ENCODE measurements at places on chromosomes 3 and 15.

DNA sequence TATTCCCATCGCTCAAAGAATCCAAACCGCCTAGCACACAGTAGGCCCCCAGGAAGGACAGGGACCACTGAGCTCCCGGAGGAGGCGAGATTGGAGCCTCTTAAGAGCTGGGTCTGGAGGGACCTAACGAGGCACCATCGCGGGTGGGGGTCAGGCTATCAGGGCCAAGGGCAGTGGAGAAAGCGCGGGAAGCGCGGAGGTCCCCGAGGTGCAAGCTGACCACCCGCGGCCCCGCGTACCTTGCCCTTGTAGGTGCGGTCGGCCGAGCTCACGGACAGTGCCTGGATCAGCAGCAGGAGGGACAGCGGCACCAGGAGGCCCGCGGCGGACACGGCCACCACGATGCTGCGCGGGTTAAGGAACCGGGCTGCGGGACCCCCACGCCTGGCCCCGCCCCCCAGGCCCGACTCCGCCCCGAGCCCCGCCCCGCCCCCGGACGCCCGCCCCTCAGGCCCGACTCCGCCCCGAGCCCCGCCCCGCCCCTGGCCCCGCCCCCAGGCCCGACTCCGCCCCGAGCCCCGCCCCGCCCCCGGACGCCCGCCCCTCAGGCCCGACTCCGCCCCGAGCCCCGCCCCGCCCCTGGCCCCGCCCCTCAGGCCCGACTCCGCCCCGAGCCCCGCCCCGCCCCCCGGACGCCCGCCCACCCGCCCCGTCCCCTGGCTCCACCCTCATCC, 3.9 kb downstream of the ZDHHC19 start:
- DNase-seq, result no peak

- no peak for DNase-seq
Measured at GRCh38 chr3:119652306-119653033, 7.9 kb downstream of the POPDC2 start.

DNA sequence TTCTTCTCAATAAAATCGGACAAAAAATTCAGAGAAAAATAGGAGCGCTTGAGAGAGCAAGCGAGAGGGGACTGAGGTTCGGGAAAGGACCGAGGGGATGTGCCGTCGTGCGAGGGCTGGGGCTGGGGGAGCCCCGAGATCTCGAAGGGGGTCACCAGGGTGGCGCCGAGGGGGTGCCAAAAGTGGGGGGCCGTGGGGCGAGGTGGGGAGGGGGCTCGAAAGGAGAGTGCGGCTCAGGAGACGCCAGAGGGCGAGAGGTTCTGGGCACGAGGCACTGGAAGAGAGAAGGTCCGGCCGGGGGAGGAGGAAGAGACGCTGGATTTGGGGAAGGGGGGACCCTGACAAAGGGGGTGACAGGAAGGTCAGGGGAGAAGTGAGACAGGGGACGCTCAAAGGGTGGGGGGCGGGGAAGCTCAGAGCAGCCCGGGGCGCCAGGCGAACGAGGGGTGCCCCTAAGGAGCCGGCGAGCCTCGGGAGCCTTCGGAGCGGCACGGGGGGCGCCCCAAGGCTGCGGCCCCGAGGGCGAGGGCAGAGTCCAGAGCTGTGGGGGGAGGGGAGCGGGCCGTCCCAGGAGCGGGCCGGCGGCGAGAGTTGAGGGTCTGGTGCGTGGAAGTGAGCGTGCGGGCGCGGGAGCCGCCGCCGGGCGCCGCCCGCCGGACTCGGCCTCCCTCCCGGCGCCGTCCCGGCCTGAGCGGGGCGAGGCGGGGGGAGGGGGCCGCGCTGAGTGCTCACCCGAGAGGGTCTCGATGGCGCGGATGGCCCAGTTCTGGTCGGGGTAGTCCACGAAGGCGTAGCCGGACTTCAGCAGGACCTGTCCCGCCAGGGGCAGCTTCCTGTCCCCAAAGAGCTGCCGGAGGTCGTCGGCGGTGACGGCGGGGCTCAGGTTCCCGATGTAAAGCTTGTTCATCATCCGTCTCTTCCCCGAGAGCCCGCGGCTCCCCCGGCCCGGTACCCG, 514 bp downstream of the IGF2BP2 start:
- DNase-seq, result no peak

- no peak for DNase-seq
Measured at GRCh38 chr15:39265261-39265660, 315.6 kb upstream of the THBS1 start.

DNA sequence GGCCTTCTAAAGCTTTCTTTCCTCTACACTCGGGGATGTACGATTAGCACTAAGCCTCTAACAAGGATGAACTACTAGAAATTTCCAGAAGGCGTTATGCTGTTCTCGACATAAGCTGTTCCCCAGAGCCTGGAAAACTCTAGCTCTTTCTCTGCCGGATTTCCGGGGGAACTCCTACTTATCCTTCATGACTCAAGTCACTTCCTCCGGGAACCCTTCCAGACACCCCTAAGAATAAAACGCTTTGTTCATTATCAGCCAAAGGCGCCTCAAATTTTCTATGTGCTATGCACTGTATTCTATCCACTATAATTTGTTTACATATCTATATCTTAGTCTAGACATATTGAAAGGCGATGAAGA, 455 bp upstream of the SNAP23 start:
- no peak for DNase-seq

GRCh38 chr15:92751528-92751927, 96.0 kb upstream of the FAM174B start:
- DNase-seq, result no peak

DNA sequence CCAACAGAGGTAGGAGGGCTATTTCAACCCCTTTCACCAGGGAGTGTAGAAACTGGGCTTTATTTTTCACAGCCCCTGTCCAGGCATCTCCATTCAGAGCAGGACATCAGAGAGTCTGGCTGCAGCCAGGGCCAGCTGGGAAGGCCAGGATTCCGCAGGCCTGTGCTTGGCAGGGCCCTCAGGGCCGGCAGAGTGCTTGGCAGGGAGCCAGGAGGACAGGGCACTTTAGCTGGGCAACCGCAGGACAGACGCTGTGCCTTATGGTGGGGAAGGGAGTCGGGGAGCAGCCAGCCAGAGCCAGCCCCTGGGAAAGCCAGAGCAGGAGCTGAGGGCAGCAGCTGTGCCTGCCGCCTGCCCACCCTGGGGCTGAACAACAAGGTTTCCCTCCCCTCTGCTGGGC, 34.5 kb upstream of the IQCF6 start:
- DNase-seq, result no peak

DNA sequence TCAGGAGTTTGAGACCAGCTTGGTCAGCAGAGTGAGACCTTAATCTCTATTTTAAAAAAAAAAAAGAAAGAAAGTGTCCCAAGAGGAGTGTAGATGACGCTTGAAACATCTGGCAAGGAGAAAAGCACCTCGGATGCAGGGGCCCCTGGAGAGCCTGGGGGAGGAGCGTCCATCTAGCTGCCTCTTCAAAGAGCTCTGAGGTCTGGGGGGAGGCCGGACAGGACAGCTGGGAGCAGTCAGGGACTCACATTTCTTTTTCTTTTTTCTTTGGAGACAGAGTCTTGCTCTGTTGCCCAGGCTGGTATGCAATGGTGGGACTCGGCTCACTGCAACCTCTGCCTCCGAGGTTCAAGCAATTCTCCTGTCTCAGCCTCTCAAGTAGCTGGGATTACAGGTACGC, 3.3 kb upstream of the IDH2 start:
- DNase-seq, result no peak

- no peak for DNase-seq
Measured at GRCh38 chr3:183808355-183808754, 17.0 kb downstream of the MAP6D1 start.

DNA sequence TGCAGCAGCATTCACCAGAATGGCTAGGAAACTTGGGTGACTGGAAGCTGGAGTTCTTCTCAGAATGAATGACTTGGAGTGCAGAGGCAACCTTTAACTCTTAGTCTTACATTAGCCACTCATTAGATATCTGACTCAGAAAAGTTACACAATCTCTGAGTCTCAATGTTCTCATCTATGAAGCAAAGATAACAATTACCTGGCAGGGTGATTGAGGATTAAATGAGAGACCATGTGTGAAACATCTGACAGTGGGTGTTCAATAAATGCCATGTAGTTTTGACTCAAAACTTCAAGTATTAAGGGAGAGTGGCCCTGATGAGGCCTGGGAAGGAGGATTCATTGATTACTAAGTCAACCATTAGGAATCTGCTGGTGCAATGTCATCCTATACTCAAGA, 48.3 kb downstream of the MRPL3 start:
- DNase-seq, result no peak

GRCh38 chr3:171311784-171312183, 148.4 kb downstream of the TNIK start:
- DNase-seq, result no peak

DNA sequence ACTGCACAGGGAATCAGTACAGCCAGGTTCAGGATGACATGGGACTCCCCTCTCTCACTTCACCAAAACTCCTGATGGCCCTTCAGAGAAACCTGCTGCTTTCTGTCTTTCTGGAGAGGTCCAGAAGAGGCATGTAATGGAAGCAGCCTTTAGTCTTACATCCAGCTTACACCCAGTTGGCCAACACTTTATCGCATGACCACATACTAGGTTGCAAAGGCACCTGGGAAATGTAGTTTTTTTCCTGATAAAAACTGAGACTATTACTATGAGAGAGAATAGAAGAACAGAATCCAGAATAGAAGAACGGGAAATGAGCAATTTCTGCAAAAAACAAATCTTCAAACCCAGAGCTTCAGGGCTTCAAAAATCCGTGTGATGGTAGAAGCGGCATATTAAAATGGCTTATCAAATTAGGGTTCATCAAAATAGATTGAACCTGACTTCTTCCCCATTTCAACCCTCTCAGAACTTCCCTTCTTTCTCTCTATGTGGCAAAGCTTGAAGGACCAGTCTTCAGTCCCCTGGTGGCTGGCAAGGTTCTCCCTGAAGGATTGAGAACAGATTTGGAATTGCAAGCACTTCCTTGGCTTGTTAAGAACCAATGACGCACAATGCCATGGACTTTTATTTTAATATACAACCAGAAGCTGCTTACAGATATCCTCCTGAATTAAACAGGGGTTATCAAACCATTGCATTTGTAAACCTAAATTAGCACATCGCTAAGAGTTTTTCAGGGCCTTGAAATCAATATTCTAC, 34.4 kb downstream of the CORO2B start:
- no peak for DNase-seq

DNA sequence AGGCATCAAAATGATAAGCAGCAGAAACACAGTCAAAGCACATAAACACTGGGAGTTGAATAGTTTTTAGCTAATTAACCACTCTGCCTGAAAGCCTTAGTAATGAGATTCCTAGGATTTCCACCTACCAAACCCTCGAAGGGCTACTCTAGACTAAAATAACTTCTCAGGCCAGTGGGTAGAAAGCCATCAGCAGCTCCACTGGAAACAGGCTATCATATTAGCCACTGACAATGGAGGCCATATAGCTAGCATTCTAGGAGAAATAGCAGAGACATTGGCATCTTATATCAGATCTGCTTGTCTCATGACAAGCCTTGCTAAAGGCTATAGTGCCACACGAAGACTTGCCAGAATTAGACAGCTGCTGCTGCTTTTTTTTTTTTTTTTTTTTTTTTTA, 4.5 kb upstream of the CAPN3 start:
- no peak for DNase-seq
